Naive thymus-derived CD8-positive, alpha-beta T cell (primary cell): ENCODE measurements at places on chromosomes 13 and 19.

DNA sequence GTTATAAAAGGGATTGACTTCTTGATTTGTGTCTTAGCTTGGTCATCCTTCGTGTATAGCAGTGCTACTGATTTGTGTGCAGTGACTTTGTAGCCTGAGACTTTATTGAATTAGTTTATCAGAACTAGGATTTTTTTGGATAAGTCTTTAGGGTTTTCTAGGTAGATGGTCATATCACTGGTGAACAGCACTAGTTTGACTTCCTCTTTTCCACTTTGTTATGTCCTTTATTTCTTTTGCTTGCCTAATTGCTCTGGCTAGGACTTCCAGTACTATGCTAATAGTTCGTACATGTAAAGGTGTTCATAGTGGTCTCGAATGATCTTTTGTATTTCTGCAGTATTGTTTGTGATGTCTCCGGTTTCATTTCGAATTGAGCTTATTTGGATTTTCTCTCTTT is 145.4 kb downstream of the DNAJC3 start:
- DNase-seq = no peak

- DNase-seq = no peak
Observed at GRCh38 chr13:40484974-40485373, 181.5 kb downstream of the FOXO1 start.

- DNase-seq = no peak
Observed at GRCh38 chr13:66992183-66992582, 238.0 kb downstream of the PCDH9 start.

- no peak for DNase-seq
Observed at GRCh38 chr19:57946316-57946715, 1.2 kb downstream of the ZNF256 start.

DNA sequence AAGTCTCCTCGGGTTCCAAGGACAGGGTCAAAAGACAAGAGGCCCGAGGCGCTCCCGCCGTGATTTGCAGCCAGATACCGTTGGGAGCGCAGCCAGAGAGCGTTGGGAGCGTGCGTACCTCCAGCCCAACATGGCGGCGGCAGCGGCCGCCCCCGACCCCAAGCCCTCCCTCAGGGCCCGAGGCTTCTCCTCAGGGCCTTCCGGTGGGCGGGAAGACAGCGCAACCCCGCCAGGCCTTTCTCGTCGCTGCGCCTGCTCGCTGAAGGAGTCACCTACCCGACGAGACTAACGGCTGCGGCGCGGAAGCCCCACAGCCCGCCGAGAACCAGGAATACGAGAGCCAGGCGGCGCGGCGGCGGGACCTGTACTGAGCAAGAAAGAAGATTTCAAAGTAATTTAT is 3.2 kb upstream of the ZNF850 start:
- no peak for DNase-seq

GRCh38 chr13:36796052-36796451 is 23.0 kb upstream of the RFXAP start:
- no peak for DNase-seq

DNA sequence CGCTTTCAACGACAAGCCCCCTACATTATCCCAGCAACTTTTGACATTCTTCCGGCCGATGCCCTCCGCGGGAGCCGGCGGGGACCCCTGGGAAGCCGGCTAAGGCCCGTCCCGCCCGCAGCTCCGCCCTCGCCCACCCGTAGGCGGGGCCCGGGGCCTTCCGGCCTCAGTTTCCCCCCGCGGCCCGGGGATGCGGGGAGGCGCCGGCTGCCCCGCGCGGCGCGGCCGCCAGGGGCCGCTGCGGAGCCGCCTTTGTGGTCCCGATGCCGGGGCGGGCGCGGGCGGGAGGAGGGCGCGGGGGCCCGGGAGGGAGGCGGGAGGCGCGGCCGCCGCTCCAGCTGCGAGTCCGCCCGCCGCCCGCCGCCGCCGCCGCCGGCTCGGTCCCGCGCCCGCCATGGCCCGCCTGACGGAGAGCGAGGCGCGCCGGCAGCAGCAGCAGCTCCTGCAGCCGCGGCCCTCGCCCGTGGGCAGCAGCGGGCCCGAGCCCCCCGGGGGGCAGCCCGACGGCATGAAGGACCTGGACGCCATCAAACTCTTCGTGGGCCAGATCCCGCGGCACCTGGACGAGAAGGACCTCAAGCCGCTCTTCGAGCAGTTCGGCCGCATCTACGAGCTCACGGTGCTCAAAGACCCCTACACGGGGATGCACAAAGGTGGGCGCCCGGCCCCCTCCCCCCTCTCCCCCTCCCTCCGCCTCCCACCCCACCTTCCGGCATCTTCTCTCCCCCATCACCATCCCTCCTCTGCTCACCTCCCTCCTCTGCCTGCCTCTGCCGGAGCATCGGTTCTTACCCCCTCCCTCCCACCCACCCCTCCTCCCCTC is at the start of gene CELF5:
TSS of gene CELF5 (plus strand) at position 316 of the 823 bp plus-strand sequence. CDS start at position 395, 79 bp downstream.
- peak; percentile 76 for DNase-seq

- DNase-seq = peak; percentile 75
Observed at GRCh38 chr19:10864538-10864899, 6.8 kb upstream of the CARM1 start.

GRCh38 chr13:23506807-23507291 is 63.4 kb upstream of the TNFRSF19 start:
- DNase-seq = no peak

- DNase-seq = no peak
Observed at GRCh38 chr13:95724252-95724651, 47.3 kb downstream of the DNAJC3 start.

- DNase-seq = peak; percentile 42
Observed at GRCh38 chr13:98476538-98476966, 100.4 kb downstream of the STK24 start.

DNA sequence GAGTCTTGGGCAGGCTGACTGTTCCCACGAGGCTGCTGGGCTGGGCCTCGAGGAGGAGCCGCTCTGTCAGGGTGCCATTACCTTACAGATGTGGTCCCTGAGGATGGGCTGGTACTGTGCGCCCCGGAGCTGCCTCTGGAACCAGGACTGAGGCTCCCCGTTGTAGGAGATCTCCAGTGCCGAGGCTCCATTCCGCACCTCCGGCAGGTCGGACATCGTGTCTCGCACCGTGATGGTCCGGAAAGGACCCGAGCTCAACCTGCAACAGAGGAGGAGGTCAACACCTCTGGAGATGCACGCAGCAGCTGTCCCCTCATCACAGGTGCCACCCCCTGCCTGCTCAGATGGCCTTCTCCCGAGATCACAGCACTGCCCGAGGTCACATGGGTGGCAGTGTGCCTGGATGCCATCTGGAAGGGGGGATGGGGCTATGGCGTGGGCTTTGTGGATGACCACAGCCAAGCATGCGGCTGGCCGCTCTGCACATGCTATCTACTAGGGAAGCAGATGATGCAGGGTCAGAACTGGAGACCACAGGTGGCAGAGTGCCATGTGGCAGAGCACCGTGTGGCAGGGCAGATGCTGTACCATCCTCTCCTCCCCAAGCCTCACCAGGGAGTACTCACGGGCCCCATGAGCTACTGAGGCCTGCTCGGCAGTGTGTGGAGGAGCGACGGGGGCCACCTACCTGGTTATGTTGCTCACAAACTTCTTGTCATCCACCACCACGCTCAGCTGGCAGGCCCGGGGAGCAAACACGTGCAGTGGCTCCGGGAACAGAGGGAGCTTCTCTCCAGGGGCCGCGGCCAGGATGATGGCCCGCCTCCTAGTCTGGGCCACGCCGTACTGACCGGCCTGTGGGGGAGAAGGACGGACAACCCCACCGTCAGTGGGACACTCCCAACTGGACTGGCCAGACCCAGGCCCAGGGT is 18.3 kb upstream of the EIF3G start:
- no peak for DNase-seq

- no peak for DNase-seq
Observed at GRCh38 chr19:16540948-16541347, 1.3 kb downstream of the CHERP start.

DNA sequence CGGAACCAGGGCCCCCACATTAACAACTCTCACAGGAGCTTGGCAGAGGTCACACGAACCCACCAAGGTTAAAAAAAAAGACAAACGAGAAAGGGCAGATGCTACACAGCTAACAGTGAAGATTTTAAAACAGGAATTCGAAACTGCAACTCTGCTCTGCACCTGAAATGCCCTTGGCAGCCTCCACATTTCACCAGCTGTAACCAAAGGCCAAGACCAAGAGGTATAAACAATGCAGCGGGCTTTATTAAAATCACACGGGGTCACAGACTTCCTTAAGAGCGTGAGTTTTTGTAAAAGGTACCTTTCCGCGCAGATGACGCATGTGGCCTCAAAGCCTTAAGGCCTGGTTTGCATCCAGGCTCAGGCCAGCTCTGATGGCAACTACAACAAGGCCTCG is 88.2 kb downstream of the STK24 start:
- no peak for DNase-seq

- DNase-seq = no peak
Observed at GRCh38 chr13:110227864-110228643, 78.9 kb downstream of the COL4A1 start.

DNA sequence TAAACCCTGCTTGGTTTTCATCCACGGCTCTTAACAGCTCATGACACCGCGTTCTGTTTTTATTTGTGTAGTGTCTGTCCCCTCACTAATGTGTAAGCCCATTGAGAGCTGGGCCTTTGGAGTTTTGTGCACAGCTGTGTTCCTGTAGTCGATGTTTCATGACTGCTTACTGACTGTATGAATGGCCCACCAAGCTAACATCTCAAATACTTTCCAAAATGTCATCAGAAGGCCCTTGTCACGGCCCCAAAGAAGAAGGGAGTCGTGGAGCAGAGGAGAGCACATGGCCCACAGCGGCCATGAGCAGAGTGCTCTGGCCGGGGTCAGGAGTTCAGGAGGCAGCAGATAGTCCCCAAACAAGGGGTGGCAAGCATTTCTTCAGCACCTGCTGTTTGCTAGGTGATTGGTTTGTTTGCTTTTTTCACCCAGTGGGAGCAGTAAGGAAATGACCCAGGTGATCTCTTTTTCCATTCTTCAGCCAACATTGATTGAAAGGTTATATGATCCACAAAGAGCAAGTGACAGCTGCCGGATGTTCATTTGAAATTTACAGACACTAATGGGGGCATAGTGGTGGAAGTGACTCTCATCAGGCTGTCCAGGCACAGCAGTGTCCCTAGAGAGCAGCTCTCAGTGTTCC is 315.2 kb downstream of the ATP8A2 start:
- DNase-seq = no peak

DNA sequence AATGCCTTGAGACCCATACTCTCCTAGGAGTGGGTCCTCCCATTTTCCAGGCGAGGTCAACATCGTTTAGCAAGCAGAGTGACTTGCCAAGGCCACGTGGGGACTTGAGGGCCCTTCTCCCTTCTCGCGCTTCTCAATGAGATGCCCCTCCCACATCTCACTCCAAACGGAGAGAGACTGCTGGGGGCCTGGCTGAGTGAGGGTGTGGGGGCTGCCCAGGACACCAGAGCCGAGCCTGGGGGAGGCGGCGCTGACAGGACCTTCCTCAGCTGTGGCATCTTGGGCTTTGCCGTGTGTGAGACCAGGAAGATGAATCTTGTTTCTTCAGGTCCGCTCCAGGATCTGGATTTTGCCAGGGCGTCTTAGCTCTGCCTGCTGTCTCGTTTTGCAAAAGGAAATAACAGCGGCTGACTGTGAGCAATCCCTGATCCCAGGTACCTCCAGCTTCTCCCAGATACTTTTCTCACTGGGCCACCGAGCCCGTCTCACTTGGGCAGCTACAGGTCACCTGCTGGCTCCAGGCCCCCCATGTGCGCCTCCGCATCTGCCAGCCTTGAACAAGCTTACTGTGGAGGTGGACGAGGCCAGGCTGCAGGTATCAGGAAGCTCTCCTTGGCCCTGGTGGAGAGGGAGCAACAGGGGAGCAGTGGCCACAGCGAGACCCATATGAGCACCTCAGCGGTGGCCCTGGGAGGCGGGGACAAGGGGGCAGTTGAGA is 6.0 kb downstream of the COX6B2 start:
- no peak for DNase-seq

DNA sequence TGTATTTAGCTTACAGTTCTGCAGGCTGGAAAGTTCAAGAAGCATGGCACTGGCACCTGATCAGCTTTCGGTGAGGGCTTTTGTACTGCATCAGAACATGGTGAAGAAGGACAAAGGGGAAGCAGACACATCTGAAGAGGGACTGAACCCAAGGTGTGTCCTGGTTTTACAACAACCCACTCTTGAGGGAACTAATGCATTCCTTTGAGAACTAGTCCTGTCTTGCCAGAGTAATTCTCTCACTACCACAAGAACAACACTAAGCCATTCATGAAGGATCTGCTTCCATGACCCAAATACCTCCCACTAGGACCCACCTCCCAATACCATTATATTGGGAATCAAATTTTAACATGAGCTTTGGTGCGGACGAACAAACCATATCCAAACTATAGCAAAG is 93.6 kb downstream of the RFC3 start:
- no peak for DNase-seq

GRCh38 chr19:2869618-2870017 is 2.5 kb downstream of the ZNF556 start:
- no peak for DNase-seq

- no peak for DNase-seq
Observed at GRCh38 chr13:48500652-48501197, 32.2 kb downstream of the RCBTB2 start.
